ENCODE measurements at places on chromosomes 7 and 10.

GRCh38 chr10:25694206-25694933 lies 239.7 kb upstream of the MYO3A start:
- no peak for DNase-seq

DNA sequence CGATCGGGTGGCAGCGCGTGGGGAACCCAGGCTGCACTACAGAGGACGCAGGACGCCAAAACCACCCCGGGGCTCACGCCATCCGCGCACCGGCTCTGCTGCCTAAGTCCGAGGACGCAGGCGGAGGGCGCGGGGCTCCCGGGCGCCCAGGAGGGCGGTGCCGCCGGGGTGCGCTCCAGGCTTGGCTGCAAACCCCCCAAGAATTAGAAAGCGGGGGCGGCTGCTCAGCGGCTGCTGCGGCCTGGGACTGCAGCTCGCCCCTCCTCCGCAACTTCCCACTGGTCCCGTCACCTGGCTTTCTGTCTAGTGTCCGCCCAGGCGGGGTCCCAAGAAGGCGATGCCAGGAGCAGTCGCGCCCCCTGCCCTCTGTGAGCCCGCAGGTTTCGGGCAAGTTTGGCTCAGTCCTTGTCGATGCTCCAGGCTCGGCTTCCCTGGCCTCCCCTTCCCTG lies 1.7 kb upstream of the POU6F2 start:
- DNase-seq = no peak

DNA sequence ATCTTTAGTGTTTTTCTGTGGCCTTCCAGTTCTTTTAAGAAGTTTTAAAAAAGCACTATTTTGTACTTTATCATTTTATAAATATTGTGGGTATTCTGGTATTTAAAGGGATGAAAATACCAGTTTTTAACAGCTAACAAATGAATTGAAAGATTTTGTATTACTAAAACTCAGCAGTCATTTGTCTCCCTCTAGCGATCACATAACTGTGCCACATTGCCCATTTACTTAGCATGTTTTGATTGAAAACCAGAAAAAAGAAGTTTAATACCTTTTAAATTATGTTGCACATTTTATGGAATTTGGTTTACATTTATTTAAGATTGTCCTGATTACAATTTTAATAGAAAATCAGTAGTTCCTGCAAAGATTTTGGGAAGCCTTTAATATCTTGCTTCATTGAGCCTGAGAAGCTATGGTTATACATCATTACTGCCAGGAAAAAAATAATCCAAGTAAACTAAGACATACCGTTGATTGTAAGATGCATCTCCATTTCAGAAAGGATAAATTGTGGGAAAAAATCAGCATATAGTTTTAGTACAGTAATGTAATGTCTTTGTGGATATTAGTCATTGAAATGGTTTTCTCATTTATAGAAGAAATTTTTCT lies 34.9 kb downstream of the TAX1BP1 start:
- DNase-seq = no peak

GRCh38 chr10:97259119-97259518 lies 33.3 kb downstream of the ARHGAP19 start:
- no peak for DNase-seq

GRCh38 chr10:95341716-95342130 lies 50.9 kb upstream of the PDLIM1 start:
- DNase-seq = no peak

GRCh38 chr7:124276005-124276622 lies 243.2 kb upstream of the TMEM229A start:
- DNase-seq = no peak

- DNase-seq = no peak
Observed at GRCh38 chr7:117076426-117076943, 123.2 kb downstream of the ST7 start.

DNA sequence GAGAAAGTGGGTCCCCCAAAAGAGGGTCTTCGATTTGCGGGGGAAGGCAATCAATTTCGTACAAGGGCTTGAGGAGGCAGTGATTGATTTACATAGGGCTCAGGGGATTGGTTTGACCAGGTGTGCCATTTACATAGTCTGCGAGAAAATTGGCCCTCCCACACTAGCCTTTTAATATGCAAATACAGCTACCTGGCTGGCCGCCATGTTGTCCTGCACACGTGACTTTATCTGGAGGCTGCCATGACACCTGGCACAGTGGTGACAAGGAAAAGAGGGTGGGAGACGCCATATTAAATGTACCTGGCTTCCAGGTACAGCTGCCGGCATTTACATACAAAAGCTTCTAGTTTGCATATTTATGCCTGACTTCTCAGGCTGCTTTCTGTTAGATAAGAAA lies 1577.2 kb upstream of the LRRTM3 start:
- no peak for DNase-seq

DNA sequence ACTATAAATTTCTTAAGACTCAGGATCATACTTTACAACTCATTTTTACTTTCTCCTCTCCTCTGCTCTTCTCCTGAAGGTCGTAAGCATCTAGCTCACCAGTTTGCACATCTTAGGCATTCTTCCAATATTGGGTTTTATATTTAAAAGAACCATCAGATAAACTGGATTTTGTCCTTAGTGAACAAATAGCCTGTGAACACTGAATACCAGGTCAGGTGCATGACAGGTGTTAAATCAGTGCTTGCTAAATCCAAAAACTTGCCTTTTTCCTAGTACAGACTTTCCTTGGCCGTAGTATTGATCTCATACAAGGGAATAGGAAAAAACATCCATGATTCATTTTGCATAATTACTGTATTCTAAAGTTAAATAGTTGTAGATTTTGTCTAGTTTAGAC lies 53.0 kb downstream of the ARMC3 start:
- DNase-seq = no peak

GRCh38 chr7:114293289-114294012 lies 121.2 kb upstream of the FOXP2 start:
- DNase-seq = no peak

DNA sequence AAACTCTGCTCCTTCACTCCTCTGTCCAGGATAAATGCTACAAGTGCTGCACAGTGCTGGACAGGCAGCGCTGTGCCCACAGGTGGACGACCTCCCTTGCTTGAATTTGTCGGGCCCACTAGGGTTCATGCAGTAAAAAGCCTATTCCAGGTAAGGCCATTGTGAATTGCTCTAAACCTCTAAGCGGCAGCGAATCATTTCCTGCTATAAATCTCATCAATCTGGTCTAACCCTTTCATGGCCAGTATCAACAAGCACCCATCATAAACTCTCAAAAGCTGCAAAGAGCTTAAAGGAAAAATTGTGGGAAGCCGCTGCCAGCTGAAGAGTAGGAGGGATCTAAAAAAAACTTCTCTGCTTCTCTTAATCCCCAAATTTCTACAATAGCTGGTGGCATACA lies 134.2 kb downstream of the SLC25A13 start:
- no peak for DNase-seq

DNA sequence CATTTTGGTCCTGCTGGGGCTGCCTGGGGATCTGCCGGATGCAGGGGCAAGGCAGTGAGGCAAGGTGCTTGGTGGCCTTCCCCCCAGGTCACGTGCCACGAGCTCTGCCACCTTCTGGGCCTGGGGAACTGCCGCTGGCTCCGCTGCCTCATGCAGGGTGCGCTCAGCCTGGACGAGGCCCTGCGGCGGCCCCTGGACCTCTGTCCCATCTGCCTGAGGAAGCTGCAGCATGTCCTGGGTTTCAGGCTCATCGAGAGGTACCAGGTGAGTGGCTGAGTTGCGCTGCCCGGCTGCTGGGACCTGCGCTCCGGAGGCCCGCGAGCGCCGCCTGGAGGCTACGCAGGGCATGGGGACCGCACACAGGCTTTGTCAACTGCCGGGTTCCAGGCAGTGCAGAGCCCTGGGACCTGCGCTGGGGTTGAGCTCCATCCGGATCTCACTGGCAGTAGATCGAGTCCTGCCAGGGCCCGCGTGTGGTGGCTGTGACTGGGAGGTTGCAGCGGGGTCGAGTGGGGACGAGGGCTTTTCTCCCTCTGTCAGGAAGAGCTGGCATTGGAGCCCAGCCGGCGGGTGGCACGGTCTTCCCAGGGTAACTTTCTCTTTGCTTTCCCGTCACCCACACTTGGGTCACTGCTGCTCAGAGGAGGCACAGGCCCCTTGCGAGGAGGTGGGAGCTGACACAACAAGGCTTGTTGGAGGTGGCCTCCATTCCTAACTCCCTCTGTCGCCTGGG lies 21.7 kb downstream of the AMZ1 start:
- peak; percentile 50 for DNase-seq

- DNase-seq = no peak
Observed at GRCh38 chr10:59589796-59590195, 119.9 kb downstream of the SLC16A9 start.

DNA sequence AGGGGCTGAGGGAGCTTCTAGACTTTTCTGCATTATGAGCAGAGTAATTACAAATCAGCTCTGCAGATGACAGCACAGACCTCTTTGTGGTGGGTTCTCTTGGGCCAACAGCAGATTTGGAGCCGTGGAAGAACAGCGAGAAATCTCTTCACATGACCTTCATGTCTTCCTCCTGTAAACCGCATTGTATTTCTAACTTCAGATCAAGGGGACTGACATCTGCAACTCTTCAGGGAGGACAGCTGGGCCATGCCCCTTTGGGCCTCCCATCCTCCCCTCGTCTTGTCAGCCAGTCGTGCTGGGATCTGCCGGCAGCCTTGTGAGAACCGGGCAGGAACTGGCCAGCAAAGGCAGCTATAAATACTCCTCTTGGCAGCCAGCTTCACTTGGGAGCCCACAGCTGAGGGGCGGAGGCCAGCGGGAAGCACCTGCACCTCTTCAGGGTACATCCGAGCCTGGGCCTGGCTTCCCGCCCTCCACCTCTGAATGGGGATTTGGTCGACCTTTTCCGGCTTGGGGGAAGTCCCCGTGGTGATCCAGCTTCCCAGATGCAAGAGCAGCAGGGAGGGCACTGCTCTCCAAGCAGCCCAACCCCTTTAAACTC lies 54.7 kb downstream of the STEAP1B start:
- no peak for DNase-seq

DNA sequence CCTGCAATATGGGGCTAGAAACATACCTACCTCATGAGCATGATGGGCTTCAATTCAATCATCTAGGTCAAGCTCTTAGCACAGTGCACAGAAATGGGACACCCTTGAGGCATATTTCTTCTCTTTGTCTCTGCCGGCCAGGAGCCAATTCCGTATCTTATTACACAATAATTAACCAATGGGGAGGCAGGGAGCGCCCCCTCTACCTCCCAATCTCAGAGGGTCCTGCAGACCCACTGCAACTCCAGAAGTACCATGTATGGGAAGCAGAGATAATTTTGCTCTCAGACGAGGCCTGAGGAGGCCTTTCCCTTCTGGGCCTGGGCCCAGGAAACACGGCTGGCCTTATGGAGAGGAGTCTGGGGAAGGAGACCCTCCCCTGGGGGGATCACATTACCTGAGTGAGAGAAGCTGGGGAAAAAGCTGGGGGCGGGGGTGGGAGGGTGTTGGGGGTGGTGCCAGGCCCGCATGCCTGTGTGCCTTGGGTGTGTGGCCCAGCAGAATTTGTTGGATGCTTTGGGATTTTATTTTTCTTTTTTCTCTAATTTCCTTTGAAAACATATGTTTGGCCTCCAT lies 155.5 kb downstream of the UBE2H start:
- no peak for DNase-seq

DNA sequence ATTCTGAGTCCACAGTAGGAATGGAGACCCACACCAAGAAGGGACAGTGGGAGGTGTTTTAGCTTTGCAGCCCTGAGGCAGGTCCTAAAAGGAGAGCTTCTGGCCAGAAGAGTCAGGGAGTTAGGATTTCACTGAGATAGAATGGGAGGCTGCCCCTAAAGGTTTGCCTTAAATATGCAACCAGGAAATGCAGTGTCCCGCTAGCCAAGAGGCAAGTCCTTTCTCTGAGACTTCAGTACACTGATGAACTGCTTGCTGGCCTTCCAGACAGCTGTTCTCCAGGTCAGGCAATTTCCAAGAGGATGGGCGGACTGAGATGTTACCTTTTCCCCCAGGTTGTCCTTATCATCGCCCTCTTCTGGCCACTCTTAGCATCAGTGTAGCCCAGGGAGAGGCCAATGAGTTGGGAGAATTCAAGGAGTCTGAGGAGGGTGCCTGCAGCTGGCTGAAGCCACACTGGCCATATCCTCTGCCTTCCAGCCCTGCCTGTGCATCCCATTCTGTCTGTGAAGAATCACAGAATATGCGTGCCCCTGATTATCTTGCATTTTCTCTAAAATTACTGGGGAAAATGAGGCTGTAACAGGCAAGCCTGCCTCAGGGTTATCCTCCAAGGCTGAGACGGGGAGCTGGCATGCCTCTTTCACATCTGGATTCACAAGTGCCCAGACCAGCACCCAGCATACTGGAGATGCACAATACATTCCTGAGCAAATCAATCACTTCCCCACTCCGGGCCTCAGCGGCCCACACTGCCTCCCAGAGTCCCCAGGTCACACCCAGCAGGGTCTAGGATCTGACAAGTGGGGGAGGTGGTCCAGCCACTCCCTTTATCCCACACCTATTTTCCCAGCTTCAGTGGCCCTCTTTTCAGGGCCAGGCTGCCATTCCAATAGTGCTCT lies 2.4 kb downstream of the TLL2 start:
- DNase-seq = no peak

DNA sequence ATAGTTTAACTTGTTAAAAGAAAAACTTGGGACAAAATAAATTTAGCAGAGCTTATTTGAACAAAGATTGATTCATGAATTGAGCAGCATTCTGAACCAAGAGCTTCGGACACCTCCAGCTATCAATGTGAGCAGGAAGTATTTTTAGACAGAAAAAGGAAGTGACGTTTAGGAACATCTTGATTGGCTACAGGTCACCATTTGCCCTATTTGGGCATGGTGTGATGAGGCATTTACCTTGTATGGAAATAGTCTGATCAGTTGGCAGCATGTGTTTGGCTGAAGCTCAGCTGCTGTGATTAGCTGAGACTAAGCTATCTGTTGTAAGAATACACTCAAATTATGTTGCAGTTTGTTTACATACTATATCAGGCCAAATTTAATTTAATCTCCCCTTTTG lies 185.1 kb downstream of the ATRNL1 start:
- no peak for DNase-seq

GRCh38 chr10:60914690-60915141 lies 29.3 kb downstream of the RHOBTB1 start:
- DNase-seq = no peak

DNA sequence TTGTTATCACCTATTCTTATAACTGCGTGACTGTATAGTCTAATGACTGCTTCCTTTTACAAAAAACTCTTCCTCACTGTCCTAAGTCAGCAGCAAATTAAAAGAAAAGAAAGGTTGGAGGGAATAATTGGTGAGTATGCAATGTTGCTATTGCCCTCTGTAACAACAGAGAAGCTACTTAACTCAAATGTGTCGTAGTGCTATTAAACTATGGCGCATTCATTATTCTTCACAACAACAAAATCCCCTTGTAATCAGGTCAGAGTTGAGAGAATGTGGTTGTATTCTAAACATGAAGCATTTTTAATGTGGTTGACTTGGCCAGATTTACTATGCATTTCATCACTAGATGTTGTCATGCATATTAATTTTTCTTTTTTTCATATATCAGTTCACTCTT lies 897.8 kb upstream of the PHF14 start:
- DNase-seq = no peak

DNA sequence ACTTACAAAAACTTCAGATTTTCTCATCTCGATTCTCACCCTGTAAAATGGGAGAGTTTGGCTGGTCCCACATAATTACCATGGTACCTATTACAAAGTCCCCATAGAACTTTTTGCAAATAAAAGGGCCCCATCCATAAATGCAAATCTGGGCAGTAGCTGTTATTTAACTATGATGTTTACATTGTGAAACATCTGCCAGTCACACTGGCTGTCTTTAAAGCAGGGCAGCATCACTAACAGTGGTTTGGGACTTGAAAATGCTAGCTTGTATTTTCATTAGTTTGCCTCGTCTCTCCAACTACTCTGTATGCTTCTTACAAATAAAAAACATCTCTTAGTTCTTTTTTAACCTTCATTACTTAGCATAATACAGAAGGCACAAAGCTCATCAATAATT lies 240.7 kb downstream of the FZD1 start:
- no peak for DNase-seq
